ENCODE measurements at places on chromosomes 13 and 19.

GRCh38 chr13:73355134-73355533, 296.3 kb downstream of the KLF5 start:
- no peak for DNase-seq

DNA sequence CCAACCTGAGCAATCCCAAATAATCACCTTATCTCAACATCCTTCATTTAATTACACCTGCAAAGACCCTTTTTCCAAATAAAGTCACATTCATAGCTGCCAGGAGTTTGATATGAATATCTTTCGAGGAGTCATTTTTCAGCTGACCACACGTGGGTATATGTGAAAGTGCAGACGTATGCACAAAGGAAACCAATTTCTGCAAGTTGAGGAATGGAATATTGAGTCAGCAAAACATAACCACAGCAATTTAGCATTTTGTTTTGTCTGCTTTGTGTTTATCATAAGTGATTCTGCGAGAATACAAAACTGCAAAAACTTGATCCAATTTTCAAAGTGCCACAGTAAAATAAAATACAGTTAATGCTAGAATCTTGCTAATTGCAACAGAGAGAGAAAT, 295.9 kb downstream of the SUCLA2 start:
- DNase-seq, result no peak

DNA sequence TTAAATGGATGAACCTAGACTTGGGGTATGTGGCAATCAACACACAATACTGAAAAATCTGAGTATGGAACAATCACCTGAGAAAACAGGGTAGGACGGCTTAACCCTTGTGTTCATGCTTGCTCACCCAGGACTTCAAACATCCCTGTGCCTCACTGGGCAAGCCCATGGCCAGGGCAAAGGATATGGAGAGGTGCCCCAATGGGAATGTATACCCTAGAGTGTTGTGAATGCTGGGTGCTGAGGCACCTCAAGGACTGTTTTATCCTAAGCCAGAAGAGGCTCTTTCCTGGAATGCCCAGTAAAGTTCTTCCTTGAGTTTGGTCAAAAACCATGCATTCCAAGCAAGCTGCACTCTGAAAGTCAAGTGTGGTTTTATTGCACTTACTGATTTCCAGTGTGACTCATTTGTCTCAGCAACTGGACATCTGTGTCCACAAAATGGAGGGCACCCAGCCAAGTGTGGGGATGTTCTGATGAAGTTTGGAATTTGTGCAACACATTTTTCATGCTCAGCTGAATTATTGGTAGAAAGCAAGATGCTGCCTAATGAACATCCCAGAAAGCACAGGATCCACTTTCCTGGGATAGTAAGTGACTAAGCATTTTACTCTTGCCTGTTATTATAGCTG, 531.3 kb downstream of the RFC3 start:
- no peak for DNase-seq

DNA sequence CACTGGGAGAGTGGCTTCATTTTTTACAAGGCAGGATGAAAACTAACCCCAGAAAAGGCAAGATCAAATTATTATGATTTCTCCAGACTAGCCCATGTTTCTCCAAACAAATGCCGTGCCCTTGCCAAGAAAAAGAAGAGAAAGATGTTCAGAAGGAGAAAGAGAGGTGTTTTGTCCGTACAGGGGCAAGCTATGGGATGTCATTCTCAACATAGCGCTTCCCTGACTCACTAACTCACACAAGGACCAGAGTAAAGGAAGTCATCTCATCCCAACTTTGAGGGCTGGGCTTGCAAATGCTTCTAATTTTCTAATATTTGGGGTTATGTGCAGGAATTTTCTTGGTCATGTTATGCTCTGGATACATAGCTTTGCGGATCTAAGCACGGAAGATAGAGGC, 224.2 kb upstream of the MAB21L1 start:
- DNase-seq, result no peak

GRCh38 chr13:43128504-43128961, 105.1 kb downstream of the DNAJC15 start:
- DNase-seq, result no peak

DNA sequence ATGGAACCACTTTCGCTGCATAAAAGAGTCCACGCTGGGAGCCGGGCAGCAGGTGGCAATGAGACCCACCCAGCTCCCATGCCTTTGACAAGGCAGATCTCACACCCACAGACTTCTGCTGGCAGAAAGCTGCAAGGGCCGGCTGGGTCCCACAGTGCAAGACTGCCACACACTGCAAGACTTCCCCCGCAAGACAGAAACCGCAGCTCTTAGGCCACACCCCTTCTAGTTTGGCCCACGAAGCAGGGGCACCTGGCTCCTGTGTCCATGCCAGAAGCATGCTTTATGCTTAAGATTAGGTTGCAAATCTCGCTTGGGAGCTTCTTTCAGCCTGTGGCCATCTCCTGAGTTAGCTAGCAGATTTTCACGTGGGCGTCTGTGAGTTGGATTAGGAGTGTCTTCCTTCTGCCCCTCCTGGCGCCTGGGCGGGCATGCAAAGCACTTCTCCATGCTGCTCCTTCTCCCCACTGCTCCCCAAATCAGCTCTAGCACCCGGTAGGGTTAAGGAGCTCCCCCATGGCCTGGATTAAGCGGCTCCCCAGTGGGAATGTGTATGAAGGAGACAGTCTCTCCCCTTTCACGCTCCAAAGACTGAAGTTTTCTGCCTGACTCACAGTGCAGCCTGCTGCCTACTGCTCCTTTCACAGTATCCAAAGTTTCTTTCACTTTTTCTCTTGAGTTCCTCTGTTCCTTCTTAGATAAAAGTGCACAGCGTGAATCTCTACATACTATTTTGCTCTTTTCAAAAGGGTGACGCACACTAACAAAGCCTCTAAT, 17.7 kb downstream of the GPC6 start:
- DNase-seq, result no peak

- peak; percentile 22 for DNase-seq
Measured at GRCh38 chr13:52061587-52061986, 37.1 kb downstream of the UTP14C start.

DNA sequence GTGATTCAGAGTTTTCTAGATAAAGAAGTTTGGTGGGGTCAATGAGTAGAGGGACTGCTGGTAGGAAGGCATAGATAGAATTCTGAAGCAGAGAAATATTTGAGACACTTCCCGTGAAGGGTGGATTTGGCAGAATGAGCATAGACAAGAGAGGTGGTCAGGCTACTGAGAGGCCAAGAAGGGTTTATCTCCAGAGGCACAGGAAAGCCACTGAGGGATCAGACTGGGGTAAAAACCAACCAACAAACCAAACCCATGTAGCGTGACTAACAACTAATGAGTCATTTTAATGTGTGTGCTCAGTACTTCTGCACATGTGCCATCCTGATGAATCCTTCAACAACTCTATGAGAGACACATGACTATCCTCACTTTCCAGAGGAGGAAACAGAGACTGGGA, 60.0 kb upstream of the SERP2 start:
- DNase-seq, result no peak

- DNase-seq, result peak; percentile 75
Measured at GRCh38 chr13:100176801-100177400, 88.0 kb downstream of the PCCA start.

- no peak for DNase-seq
Measured at GRCh38 chr13:46520166-46520565, 32.8 kb upstream of the LRCH1 start.

DNA sequence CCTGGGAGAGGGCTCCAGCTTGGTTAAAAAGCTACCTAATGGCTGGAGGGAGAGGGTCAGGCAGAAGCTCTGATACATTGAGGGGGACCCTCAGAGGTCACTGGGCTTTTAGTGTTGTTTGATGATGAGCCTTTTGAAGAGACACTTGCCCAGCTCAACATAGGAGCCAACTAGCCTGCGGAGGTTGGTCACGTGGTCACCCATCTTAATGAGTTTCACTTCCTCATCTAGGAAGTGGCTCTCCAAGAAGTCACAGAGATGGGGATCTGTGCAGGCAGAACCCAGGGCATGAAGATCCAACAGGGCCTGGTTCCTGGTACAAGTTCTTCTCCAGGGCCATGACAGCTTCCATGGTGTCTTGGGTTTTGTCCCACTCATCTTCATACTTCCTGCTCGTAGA, 33.4 kb downstream of the IPO5 start:
- no peak for DNase-seq

GRCh38 chr19:18833141-18833476, 1.4 kb downstream of the UPF1 start:
- no peak for DNase-seq

DNA sequence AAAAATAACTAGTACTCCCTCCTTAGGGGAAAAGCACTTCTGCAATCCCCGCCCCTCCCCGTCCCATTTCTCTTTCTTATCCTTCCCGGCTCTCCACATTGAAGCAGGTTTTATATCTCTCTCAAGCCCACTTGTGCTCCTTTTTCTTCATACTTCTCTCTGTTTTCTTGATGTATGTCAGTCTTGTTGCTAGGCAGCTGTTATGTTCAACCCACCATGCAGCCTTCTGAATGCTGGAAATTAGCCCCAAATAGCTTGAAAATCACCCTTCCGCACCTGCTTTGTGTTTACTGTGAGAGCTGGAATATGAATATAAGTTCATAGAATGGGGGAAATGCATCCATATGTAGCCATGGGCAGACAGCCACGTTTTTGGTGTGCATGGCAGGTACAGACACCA, 461.4 kb downstream of the MYO16 start:
- no peak for DNase-seq

DNA sequence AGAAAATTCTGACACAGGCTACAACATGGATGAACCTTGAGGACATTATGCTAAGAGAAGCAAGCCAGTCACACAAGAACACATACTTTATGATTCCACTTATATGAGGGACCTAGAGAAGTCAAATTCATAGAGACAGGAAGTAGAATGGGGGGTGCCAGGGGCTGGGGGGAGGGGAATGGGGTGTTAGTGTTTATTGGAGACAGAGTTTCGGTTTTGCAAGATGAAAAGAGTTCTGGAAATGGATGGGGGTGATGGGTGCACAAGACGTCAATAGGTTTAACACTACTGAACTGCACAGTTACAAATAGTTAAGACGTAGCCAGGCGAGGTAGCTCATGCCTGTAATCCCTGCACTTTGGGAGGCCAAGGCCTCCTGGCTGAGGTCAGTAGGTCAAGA, 3.5 kb upstream of the ZNF787 start:
- DNase-seq, result no peak

GRCh38 chr19:17687857-17688784, at the start of gene UNC13A:
TSS of gene UNC13A (minus strand) at chr19:17688354. CDS start at chr19:17688199, 155 bp downstream.
- no peak for DNase-seq

GRCh38 chr13:27352698-27353097, 71.7 kb upstream of the GTF3A start:
- DNase-seq, result no peak

DNA sequence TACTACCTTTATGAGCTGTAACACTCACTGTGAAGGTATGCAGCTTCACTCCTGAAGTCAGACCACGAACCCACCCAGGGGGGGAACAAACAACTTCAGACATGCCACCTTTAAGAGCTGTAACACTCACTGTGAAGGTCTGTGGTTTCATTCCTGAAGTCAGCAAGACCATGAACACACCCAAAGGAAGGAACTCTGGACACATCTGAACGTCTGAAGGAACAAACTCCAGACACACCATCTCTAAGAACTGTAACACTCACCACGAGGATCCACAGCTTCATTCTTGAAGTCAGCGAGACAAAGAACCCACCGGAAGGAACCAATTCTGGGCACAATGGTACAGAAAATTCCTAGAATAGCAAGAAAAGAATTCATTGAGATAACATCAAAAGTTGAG, 1796.5 kb upstream of the MIR17HG start:
- no peak for DNase-seq

GRCh38 chr19:54803410-54803809, at the start of gene KIR2DL4:
TSS of gene KIR2DL4 (plus strand) at chr19:54803610. CDS start at chr19:54803652, 42 bp downstream.
- DNase-seq, result no peak

- DNase-seq, result no peak
Measured at GRCh38 chr13:111503376-111503775, 182.9 kb downstream of the TEX29 start.

DNA sequence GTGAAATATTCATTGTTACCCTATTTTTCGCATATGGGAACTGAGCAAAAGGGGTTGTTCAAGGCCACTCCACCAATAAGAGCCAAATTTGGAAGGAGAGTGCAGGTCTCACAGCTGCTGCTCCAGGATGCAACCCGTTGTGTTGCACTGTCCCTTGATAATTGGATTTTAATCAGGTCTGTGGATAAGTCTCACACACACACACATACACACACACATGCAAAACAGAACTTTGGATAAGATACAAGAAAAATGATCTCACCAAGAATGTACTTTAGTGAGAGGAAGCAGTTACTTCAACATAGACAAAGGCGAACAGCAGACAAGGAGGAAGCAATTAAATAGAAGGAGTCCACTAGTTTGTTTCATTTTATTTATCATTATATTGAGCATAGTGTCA, 127.3 kb upstream of the EDNRB start:
- DNase-seq, result no peak

- no peak for DNase-seq
Measured at GRCh38 chr13:94947392-94947791, 235.0 kb upstream of the SOX21 start.

DNA sequence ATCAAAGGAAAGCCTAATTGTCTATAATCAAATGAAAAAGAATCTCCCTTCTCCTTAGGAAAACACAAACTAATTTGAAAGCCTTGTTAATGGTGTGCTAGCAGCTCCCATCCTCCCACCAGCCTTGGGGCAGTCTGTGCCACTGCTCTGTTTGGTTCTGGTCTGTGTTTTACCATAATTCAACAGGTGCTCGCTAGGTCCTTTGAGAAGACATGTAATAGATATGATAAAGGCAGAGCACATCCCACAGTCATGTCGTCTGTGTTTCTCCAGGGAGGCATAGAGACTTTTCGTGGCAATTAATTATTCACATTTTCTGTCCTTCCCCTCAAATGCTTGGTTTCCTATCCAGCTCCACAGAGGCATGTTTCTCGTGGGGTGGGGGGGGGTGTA, 23.8 kb downstream of the FAM124A start:
- no peak for DNase-seq

GRCh38 chr19:6720369-6721137, at the start of gene C3:
TSS of gene C3 (minus strand) at chr19:6720650. CDS start at chr19:6720589, 61 bp downstream.
- DNase-seq, result no peak

GRCh38 chr19:55372316-55373081, 2.2 kb upstream of the IL11 start:
- no peak for DNase-seq

DNA sequence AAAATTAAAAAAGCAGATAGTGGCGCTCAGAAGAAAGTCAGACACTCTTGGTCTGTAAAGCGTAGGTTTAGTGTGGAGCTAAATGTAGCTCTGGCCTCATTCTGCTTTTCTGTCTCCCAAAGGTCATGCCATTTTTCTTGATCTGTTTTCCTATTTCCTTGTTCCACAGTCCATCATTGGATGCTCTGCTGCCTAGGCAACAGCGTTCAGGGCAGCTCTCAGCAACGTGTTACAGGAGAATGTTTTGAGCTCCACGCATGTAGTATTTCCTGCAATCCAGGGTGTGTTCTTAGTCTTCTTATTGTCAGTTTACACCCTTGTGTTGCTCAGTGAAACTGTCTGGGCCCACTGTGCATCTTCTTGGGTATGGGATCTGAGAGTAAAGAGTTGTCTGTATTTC, 46.0 kb upstream of the PCDH8 start:
- no peak for DNase-seq

- DNase-seq, result no peak
Measured at GRCh38 chr13:43260999-43261398, 237.6 kb downstream of the DNAJC15 start.

Measured in SK-N-MC (cell line).